Left lung (tissue), 14 donors: ENCODE measurements at places on chromosomes 13 and 19. TPM values are rescaled to one million over a fixed set of nuclear protein-coding genes. Genes with fewer than 3 reads are reported as not detected.

DNA sequence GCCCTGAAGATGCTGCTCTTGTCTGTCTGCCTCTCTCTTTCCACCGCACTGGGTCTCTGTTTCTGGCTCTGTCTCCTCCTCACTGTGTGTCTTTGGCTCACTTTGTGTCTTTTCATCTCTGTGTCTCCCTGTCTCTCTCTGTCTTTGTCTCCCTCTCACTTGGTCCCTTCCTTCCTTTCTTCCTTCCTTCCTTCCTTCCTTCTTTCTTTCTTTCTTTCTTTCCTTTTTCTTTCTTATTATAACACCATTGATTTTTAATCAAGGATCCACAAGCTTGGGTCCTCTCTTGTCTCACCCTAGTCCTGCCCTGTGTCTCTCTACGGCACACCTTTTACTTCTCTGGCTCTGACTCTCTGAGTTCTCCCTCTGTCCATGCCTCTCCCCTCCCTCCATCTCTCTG lies 14.3 kb downstream of the CD177 start:
- no peaks in the 10 kb centered on the region for H3K27me3 ChIP-seq
- no peak overlapping the region for H3K27ac ChIP-seq
- no peak overlapping the region for H3K4me3 ChIP-seq
- DNase-seq = no peak
- no peaks in the 10 kb centered on the region for H3K4me1 ChIP-seq

Gene MEDAG
- polyA plus RNA-seq = 4.9 TPM

DNA sequence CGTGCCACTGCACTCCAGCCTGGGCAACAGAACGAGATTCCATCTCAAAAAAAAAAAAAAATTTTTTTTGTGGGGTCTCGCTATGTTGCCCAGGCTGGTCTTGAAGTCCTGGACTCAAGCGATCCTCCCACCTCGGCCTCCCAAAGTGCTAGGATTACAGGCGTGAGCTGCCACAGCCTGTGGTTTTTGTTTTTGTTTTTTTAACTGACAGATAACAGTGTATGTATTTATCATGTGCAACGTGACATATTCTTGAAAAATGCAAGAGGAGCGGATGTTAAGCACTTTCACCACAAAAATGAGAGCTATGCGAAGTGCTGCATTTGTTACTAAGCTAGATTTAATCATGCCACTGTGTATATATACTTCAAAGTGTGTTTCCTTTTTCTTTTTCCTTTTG lies 49.0 kb downstream of the ARHGEF18 start:
- peak overlapping the region; percentile 53 for H3K27ac ChIP-seq
- H3K4me1 ChIP-seq = peaks cover 50% of the 10 kb centered on the region
- no peak for DNase-seq
- no peak overlapping the region for H3K4me3 ChIP-seq

DNA sequence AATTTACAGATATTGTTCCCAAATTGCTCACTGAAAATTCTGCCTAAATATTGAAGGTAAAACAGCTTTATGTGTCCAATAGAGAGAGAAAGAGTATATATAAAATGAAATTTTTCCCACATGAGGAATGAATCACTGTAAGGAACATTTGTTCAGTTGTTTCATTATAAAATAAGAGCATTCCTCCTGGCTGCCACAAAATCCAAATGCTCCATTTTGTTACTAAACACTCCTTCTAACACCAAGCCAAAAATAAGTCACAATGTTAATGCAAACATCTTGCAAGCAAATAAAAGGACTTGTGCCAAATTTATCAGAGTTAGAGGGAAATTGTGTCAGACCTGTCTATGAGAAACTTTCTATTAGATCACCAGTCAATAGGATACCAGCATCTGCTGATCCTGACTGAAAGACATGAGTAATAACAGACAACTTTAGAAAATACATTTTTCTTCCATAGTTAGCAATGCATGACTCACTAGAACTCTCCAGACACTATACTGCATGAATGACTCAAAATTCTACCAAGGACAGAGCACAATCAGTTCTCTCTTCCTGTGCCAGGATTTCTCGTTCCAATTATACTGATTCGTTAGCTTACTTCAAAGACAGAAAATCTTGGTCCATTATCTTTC lies 83.5 kb upstream of the FNDC3A start:
- H3K27ac ChIP-seq = peak overlapping the region; percentile 67
- no peak for DNase-seq
- H3K27me3 ChIP-seq = no peaks in the 10 kb centered on the region
- no peaks in the 10 kb centered on the region for H3K36me3 ChIP-seq
- no peak overlapping the region for H3K4me3 ChIP-seq

DNA sequence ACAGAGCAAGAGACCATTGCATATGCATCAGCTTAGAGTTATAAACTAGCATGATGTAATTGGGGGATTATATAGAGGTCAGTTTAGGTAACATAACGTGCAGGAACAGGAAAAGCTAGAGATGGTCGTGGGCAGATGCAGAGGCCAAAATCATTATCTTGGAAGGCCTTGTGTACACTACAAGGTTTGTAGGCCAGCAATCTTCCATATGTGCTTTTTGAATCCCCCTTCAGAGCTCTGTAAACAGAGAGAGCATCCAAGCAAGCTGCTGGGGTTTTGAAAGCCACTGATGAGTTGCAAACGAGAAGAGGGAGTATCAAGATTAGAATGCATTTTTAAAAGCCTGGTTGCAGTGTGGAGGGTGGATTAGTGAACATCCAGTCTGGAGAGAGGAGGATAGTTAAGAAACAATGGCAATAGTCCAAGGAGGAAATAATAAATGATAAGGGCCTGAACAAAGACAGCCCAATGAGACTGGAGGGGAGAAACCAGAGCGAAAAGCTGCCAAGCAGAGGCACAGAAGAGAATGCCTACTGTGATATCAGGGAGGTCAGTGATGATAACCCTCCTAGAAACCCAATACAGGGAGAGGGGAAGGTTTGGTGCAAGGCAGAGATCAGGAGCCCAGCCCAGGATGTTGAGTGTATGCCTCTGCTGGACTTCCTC lies 109.6 kb downstream of the ZAR1L start:
- no peak for DNase-seq
- H3K27me3 ChIP-seq = no peaks in the 10 kb centered on the region
- H3K36me3 ChIP-seq = peaks cover 20% of the 10 kb centered on the region
- peaks cover 4% of the 10 kb centered on the region for H3K4me1 ChIP-seq
- H3K27ac ChIP-seq = no peak overlapping the region

Gene GIPR
- polyA plus RNA-seq = 8.5 TPM

Gene ZIC5
- not detected for polyA plus RNA-seq

DNA sequence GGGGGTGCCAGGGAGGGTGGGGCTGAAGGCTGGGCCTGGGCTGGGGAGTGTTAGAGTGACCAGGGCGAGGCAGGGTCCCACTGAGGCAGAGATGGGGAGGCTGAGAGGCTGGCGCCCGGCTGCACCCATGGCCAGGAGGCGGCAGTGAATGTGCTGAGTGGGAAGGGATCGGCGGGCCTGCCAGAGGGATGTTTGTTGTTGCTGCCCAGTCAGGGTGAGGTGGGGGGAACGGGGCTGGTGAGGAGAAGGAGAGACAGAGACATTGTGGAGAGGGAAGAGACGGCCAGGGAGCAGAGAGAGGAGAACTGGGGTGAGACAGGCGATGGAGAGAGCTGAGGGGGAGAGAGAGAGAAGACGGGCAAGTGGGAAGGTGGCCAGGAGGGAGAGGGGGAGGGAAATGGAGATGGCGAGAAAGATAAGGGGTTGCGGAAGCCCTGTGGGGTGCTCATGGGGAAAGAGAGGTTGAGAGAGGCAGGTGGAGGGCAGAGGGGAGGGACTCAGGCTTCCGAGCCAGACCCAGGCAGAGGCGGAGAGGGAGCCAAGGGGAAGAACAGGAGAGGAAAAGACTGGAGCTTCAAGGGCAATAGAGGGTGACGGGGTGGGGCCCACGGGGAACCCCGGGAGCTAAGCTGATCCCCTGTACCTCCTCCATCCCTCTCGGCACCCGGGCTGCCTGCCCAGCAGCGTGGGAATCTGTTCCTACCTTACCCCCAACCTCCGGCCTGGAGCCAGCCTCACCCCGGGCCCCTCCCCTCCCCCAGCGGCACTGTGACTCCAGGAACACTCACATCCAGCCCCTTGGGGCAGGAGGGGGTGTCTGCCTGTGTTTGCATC lies 690 bp upstream of the B3GNT8 start:
- peak overlapping the region; percentile 90 for H3K27ac ChIP-seq
- H3K36me3 ChIP-seq = peaks cover 60% of the 10 kb centered on the region
- peak; percentile 39 for DNase-seq
- peak overlapping the region; percentile 71 for H3K4me3 ChIP-seq

GRCh38 chr19:3573162-3573857 lies 566 bp downstream of the HMG20B start:
- no peaks in the 10 kb centered on the region for H3K27me3 ChIP-seq
- H3K36me3 ChIP-seq = peaks cover 15% of the 10 kb centered on the region
- peak overlapping the region; percentile 76 for H3K27ac ChIP-seq
- no peaks in the 10 kb centered on the region for H3K4me1 ChIP-seq
- peak overlapping the region; percentile 99 for H3K4me3 ChIP-seq
